ENCODE measurements at places on chromosomes 11 and 22. TPM values are rescaled to one million over a fixed set of nuclear protein-coding genes. Genes with fewer than 3 reads are reported as not detected.

Gene MS4A4A
- total RNA-seq: not detected

Gene SMTNL1
- total RNA-seq: not detected

Gene MACROD1
- total RNA-seq: 24.5 TPM

Gene OR6A2
- 0.15 TPM for total RNA-seq

Gene CCDC83
- not detected for total RNA-seq

Gene UBQLN3
- total RNA-seq: not detected

Gene PEX16
- total RNA-seq: 24.0 TPM

Gene PATE4
- total RNA-seq: not detected

Gene KIAA0930
- total RNA-seq: 89.6 TPM

Gene OR2D2
- total RNA-seq: not detected

Gene CASP1
- total RNA-seq: 5.9 TPM

Data from smooth muscle cell of the coronary artery (primary cell).